Stimulated activated CD4-positive, alpha-beta T cell treated with anti-CD3 and anti-CD28 coated beads, Interleukin-4, amount 100 ng/mL, for 24 hours (primary cell): ENCODE measurements at places on chromosomes 5 and 9.

DNA sequence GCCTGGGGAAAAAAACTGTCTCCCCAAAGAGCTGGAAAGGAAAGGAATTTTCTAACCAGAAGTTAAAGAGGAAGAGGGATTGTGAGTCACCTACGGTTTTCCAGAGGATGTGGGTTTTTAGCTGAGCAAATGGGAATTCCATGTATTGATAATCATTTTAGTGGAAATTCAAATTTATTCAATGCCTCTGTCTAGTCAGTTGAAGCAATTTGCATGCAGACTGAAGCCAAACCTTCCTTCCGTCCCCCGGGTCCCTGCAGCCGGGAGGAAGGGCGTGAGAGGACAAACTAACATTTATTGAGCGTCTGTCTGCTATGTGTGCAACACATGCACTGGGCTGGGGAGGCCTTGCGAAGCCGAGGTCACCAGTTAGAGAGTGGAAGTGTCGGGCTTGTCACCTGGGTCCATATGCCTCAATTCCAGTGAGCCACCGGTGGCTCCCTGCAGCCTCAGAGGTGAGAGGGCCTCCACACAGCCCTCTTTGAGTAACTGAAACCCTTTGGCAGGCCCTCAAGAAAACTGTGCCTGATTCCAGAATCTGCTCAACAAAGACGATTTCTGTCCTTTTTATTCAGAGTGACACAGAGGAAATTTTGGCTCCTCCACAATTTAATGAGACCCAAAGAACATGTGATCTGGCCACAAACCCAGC lies 70.3 kb downstream of the COL27A1 start:
- DNase-seq, result no peak

GRCh38 chr5:179679014-179679674 lies 1.7 kb downstream of the CBY3 start:
- DNase-seq, result peak; percentile 63

DNA sequence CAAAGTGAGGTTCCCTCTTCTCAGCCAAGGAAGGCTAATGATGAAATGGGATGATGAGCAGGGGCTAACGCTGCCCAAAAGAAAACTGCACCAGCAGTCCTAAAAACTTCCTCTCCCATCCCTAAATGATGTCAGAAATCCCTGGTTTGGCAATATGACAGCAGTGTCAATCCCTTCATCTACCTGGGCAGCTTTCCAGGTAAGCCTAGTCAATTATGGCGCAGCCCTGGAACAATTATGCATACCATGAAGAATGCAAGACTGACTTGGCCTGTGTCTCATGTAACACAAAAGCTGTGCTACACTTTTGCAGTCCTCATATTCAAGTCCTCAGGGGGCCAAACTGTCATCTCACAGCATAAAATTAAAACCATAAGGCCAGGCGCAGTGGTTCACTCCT lies 7.0 kb downstream of the DMGDH start:
- no peak for DNase-seq

GRCh38 chr5:89908876-89909275 lies 500.7 kb downstream of the CETN3 start:
- no peak for DNase-seq

GRCh38 chr5:149496166-149496565 lies 55.1 kb downstream of the CSNK1A1 start:
- no peak for DNase-seq

DNA sequence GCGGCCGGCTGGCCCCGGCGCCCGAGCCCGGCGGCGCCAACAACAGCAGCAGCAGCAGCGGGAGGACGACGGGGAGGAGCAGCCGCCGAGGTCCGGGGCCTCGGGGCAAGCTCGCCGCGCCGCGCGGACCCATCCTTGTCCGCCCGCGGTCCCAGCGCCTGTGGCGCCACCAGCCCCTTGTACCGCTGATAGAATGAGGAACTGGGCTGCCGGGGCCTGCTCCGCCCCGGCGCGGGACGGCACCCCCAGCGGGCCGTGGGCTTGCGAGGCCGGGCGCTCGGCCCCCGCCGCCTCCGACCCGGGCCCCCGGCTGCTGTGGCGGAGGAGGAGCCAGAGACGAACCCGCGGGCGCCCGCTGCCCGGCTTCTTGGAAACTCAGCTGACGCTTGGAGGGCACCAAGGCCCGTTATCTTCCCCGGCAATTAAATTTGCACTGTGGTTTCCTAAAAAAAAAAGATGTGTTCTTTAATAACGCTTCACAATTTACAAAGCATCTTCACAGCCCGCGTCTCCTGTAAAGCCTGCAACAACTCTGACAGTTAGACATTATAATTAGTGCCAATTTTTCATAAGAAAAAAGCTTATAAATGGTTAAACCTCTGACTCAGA lies at the start of gene ARSB:
Gene ARSB (minus strand): TSS at position 195 of the 609 bp plus-strand sequence. CDS start 62 bp downstream, at position 133.
- DNase-seq, result peak; percentile 53

DNA sequence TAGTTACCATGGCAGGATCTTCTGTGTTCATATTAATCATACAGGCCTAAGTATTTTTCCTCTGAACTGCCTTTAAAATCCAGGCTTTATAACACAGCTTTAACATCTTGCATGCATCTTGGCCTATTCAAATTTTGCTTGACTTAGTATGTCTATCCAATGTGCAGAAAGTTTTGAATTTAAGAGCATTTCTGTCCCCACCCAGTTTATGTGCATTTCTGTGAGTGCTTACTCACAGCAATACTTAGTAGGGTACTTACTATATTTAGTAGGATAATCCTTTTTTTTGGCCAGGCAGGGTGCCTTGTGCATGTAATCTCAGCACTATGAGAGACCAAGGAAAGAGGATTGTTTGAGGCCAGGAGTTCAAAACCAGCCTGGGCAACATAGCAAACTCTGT lies 18.0 kb downstream of the UHRF2 start:
- DNase-seq, result no peak

- no peak for DNase-seq
Measured at GRCh38 chr5:65728218-65728617, 6.2 kb downstream of the NLN start.

DNA sequence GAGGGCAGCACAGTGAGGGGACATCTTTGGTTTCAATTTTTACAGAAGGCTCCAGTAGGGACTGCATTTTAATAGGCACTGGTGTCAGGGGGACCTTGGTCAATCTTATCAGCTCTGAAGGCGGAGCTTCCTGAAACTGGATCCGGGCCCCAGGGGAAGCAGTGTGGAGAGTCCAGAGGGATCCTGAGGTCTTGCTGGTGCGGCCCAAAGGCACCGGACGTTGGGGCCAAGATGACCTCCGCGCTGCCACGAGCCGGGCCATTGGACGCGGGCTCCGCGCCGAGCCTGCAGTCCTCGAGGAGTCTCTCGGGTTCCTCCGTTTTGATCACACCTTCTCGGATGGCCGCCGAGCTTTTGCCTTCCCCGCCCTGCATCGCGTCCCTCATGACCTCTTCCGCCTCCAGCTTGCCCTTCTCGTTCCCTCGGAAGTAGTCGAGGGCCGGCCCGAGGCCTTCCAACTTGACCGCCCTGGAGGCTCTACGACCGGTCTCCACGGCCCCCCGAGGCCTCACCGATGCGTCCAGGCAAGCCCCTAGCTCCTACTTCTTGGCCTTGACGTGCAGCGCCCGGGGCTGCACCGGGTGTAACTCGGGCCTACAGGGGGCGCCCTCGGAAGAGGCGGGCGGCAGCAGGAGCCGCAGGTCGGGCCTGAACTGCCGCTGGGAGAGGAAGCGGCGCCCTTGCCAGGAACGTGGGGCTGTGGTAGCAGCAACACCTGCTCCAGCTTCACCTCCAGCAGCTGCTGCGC lies 18.8 kb downstream of the C5orf52 start:
- DNase-seq, result peak; percentile 30

- no peak for DNase-seq
Measured at GRCh38 chr5:6767481-6768063, 54.3 kb downstream of the TENT4A start.

DNA sequence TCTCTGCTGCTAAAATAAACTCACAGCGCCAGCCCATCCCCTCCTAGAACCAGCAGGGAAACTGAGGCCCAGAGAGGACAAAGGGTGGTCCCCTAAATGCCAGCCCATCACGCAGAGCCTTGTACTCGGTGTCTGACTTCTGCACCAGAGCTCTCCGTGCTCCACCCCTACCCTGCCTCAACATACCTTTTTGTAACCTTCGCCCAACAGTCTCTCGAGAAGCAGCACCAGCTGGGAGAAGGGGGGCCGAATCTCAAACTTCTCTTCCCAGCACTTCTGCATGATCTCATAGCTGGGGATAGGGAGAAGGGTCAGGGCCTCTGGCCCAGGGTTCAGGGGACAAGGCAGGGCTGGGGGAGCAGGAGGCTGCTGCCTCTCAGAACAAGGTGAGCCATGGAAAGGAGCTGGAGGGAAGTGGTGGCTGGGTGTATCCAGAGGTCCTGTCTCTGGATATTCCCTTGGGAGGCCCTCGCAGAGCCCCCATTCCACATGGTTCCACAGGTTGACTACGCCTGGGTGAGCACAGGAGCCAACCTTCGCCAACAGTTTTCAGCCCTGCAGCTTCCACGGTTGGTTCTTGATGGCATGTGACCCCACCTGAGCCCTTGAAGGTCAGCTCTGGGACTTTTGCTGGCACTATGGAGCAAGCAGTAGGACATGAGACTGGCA lies 32.3 kb upstream of the CSF1R start:
- no peak for DNase-seq

GRCh38 chr5:107969847-107970246 lies 299.1 kb upstream of the EFNA5 start:
- DNase-seq, result no peak

DNA sequence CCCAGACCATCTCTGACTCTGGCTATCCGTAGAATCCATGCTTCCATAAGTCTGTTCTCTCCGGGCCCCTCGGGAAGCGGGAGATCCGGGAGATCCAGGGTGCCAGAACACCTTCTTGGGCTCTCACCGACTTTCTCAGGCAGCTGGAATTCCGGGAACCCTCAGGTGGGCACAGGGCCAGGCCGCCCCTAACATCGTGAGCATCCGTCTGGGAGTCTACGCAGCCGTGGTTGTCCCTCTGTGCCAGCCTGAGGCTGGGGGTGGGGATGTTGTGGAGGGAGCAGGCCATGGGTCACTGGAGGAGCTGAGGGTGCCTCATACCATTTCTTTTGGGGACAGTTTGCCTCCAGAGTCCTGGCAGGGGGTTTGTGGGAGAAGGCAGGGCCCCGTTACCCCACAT lies 92.3 kb upstream of the COL5A1 start:
- DNase-seq, result no peak

DNA sequence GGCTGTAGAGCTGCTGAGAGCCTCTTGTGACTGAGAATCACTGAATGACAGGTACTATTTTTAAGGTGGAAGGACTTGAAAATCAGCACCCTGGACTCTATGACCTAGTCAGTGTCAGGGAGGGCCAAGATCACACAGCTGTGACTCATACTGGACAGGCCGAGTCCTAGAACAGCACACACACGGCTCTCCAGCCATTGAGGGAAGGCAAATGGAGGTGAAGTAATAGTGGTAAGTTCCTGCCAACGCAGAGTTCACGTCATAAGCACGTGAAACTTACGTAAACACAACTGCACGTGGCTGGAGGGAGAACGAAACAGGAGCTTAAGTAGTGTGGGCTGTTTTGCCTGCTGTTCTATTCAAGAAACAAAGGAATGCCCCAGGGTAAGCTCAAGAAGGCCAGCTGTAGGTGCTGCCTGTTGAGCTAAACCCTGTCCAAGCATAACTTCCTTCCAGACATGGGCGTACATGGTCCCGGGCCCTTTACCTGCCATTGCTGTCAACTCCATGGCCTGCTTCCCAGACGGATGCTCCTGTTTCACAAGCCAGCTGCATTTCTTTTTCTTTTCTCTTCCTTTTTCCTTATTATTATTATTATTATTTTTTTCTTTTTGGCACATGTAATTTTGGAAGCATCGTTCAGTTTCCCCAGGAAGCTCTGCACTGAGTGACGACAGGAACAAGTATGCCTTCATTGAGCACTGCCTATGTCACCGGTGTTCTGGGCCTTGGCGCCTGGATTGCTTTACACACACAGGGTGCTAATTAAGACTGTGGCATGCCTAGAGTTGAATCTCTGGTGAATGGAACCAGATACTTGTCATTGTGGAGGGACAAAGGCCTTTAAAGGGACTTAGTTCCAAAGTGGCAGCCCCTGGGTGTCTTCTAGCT lies 10.2 kb upstream of the LCP2 start:
- no peak for DNase-seq

GRCh38 chr5:168390491-168390890 lies 95.8 kb upstream of the RARS1 start:
- no peak for DNase-seq

DNA sequence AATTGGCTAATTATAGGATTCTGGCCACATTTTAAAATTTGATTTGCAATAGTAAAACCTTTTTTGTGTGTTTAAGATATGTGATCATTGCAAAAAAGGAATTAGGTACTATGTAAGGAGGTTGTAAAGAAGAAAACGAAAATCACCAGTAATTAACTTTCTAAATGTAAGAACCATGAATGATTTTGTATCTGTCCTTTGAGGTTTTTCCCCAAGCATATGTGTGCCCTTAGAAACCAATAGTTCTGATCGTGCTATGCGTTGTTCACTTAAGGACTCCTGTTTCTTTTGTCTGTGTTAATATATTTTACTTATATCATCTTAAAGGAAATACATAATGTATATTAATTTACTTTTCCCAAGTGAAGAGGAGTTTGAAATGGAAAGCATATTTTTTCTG lies 410.2 kb downstream of the PSAT1 start:
- no peak for DNase-seq

DNA sequence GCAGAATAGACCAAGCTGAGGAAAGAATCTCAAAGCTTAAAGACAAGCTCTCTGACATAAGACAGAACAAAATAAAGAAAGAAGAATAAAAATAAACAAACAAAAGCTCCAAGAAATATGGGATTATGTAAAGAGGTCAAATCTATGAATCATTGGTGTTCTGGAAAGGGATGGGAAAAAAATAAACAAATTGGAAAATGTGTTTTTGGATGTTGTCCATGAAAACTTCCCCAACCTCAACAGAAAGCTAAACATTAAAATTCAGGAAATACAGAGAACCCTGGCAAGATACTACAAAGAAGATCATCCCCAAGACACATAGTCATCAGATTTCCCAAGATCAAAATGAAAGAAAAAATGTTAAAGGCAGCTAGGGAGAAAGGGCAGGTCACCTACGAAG lies 662.0 kb upstream of the CDH18 start:
- DNase-seq, result no peak

DNA sequence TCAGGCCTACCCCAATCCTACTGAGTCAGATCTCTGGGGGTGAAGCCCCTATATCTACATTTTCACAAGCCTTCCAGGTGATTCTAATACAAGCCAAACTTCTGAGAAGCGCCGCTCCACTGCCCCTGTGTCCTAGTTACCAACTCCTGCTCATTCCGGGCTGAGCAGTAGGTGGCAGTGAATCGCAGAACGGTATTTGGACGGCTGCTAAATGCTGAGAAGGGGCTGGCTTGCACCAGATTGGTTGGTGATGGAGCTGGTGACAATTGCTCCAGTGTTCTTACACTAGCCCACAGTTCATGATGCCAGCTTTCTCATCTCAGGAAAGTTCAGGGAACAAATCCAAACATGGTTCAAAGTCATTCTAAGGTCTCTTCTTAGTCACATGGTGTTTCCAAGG lies 31.1 kb upstream of the FGF1 start:
- DNase-seq, result peak; percentile 19
